ENCODE measurements at places on chromosomes 11 and 22.

- H3K27me3 ChIP-seq = no peaks in the 10 kb centered on the region
- DNase-seq = no peak
- H3K36me3 ChIP-seq = peaks cover 42% of the 10 kb centered on the region
- no peak overlapping the region for H3K4me3 ChIP-seq
Measured at GRCh38 chr22:23826510-23827350, 12.1 kb downstream of the DERL3 start.

DNA sequence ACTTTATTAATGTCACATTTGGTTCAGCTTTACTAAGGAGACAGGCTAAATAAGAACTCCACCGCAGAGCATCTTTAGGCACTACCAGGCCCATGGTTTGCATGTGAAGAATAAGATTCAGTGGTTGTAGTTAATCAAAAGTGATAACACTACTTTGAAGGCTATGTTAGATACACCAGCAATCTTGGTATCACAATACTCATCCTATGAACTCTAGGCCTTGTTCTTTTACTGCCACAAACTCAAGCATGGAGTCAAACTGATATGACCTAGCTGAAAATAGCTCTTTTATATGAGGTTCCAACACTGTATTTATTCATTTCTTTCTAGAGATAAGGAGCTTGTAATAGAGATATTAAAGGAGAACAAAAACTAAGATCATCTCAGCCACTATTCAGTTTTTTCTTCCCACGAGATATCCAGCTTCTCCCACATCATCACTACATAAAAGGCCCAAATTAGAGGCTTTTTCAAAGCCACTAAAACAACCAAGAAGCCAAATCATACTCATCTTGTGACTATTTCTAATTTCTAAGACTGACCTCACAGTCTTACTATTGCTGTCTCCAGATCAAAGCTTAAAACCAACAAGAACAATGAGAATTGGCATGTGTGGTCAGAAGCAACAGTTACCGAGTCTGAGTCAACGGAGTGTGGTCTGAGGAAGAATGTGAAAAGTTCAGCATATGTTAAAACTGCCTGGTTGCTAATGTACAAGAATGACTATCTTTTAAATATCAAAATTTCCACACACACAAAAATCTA, 25.1 kb upstream of the GUCY1A2 start:
- no peak overlapping the region for H3K27ac ChIP-seq
- no peak for DNase-seq
- no peaks in the 10 kb centered on the region for H3K27me3 ChIP-seq
- no peak overlapping the region for H3K4me3 ChIP-seq

- DNase-seq = no peak
- no peak overlapping the region for H3K4me3 ChIP-seq
- H3K27me3 ChIP-seq = no peaks in the 10 kb centered on the region
- H3K36me3 ChIP-seq = no peaks in the 10 kb centered on the region
- H3K27ac ChIP-seq = no peak overlapping the region
Measured at GRCh38 chr11:24748261-24748660, 251.4 kb downstream of the LUZP2 start.

- peaks cover 11% of the 10 kb centered on the region for H3K27me3 ChIP-seq
- no peak overlapping the region for H3K27ac ChIP-seq
- no peaks in the 10 kb centered on the region for H3K36me3 ChIP-seq
- no peak overlapping the region for H3K4me3 ChIP-seq
- no peaks in the 10 kb centered on the region for H3K4me1 ChIP-seq
- peak; percentile 26 for DNase-seq
Measured at GRCh38 chr11:58788355-58789023, 56.0 kb downstream of the GLYATL2 start.

GRCh38 chr11:17077240-17077519, 287 bp downstream of the RPS13 start:
- H3K27ac ChIP-seq = peak overlapping the region; percentile 99
- H3K27me3 ChIP-seq = no peaks in the 10 kb centered on the region
- DNase-seq = no peak
- H3K4me3 ChIP-seq = peak overlapping the region; percentile 97
- H3K36me3 ChIP-seq = peaks cover 14% of the 10 kb centered on the region

DNA sequence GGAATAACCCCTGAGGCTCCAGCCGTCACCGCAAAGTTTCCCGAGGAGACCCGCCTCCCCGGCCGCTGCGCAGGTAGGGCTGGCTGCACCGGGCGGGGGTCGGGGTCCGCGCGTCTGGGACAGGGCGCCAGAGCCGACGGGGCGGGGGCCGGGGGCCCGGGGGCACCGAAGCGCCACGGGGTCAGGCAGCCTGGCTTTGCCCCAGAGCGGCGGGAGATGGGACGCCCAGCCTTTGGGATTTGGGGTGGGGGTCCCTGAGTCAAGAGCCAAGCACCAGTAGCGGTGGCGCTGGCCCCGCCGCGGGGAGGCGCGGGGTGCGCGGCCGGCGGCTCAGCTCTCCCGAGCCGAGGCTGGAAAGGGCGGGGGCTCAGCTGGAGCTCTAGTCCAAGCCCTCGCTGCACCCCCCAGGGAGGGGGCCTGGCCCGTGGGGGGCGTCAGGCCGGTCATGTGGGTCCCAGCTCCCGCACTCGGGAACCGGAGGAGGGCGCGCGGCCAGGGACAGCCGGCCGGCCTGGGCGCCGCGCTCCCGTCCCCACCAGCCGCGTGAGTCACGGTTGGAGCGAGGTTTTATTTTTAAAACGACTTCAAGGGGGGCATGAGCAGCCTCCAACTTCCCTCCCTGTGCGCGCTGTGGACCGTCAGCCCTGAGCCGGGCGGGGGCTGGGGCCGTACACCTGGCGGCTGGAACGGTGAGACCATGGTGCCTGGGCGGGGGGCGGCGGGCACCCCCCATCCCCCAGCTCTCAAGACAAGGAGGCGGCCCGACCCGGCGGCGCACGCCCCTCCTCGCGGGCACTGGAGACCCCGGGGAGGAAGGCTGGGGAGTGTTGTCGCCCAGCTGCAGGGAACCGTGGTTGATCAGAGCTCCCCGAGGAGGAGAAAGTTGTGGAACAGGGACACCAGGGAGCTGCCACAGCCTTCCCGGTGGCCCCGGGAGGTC, 626 bp downstream of the FLRT1 start:
- H3K36me3 ChIP-seq = peaks cover 2% of the 10 kb centered on the region
- H3K4me3 ChIP-seq = no peak overlapping the region
- no peak overlapping the region for H3K27ac ChIP-seq
- DNase-seq = no peak
- peaks cover 24% of the 10 kb centered on the region for H3K27me3 ChIP-seq

DNA sequence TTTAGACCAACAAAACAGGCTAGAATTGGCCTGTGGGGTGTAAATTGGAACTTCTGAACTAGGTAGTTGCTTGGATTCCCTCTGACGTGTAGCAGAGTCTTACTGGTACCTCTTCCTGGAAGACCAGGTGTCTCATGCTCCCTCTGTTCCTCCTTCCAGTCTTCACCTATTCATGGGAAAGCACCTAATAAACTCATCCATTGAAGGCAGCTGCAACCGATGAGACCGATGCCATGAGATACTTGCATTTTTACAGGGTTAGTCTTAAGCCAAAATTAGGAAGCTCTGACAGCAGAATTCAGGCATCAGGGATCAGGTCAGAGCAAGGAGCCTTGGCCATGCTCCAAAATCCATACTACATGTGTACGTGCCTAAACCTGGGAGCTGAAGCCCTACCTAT, 13.2 kb upstream of the HEPHL1 start:
- no peak for DNase-seq
- peaks cover 2% of the 10 kb centered on the region for H3K36me3 ChIP-seq
- no peaks in the 10 kb centered on the region for H3K4me1 ChIP-seq
- peaks cover 6% of the 10 kb centered on the region for H3K27me3 ChIP-seq

DNA sequence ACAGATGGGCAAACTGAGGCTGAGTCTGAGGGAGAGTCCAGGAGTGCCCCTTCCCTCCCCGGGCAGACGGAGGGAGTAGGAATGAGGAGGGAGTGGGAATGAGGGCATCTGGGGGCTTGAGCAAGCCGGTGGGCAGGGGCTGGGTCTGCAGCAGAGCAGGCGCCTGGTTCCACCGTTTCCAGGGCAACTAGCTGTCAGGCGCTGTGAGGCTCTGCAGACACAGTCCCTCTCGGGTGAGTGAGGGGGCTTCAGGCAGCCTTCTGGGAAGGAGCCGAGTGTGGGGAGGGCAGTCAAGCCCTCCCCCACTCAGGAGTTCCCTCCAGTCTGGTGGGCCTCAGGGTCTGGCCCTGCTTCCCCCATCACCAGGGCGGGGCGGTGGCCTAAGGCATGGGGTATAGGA, 19.0 kb downstream of the TMEM258 start:
- H3K36me3 ChIP-seq = no peaks in the 10 kb centered on the region
- H3K27ac ChIP-seq = no peak overlapping the region
- H3K4me1 ChIP-seq = peaks cover 4% of the 10 kb centered on the region
- no peak for DNase-seq

DNA sequence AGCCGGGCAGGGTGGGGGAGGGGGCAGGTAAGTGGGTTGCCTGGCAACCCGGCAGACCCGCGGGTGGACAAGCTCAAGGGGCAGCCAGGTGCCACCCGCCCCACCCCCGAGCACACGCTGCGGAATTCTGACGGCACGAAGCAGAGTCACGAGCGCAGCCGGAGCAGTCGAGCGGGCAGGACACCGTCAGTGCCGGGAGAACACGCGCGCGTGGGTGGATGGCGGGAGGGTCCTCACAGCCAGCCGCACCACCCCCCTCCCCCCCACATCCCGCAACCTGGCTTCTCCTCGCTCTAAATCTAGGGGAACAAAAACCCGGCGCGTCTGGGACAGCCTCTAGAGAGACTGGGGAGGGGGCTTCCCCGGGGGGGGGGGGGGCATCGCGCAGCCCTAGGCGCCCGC, 133.1 kb upstream of the HSD17B12 start:
- no peak overlapping the region for H3K4me3 ChIP-seq
- H3K27ac ChIP-seq = no peak overlapping the region
- peaks cover 19% of the 10 kb centered on the region for H3K27me3 ChIP-seq
- no peak for DNase-seq

- H3K36me3 ChIP-seq = peaks cover 9% of the 10 kb centered on the region
- no peak for DNase-seq
- H3K27me3 ChIP-seq = no peaks in the 10 kb centered on the region
- peak overlapping the region; percentile 72 for H3K4me3 ChIP-seq
Measured at GRCh38 chr11:63573881-63574855, 11.0 kb upstream of the PLAAT2 start.
